ENCODE measurements at places on chromosomes 12 and 14.

GRCh38 chr12:75831402-75831801, 200.2 kb downstream of the PHLDA1 start:
- DNase-seq = no peak

- DNase-seq = no peak
These were observed 7.0 kb downstream of the SERPINA1 start for GRCh38 chr14:94381149-94382030.

DNA sequence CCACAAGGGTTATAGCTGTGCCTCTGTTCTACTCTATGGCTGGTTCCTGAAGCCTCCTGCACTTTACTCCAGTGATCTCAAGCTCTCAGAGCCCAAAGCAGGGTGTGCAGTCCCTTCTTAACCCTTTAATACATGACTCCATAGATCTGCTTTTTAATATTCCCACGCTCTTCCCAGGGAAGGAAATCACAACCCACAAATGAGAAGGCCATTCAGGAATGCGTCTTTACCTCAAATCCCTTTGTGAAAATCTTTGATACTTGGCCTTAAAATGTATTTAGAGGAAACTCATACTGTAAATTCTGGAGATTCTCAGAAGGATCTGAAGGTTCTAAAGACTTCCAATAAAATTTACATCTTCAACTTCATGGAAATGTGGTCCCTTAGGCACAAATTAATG, 17.0 kb downstream of the NID2 start:
- DNase-seq = no peak

- DNase-seq = no peak
These were observed 2.0 kb downstream of the BBS10 start for GRCh38 chr12:76346236-76346635.

- DNase-seq = peak; percentile 73
These were observed 15.4 kb upstream of the SMCO2 start for GRCh38 chr12:27431185-27431584.

DNA sequence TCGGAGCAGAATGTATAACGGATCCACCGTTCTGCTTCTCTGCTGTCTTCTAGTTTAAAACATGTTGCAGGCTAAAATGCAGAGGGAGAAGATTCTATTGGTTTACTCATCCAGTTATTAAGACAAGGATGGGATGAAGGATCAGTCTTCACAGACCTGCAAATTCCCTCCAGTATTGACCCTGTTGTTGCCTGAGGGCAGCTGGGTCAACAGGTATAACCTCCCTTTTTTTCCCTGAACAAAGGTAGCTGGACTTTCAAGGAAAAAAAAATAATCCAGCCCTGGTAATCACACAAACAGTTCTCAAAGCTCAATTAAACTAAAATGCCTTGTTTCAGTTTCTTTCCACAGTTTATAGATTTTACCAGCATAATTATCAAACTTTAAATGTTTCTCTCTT, 480.6 kb downstream of the ZFP36L1 start:
- DNase-seq = no peak

GRCh38 chr12:38540156-38540555, 223.6 kb downstream of the ALG10B start:
- no peak for DNase-seq

DNA sequence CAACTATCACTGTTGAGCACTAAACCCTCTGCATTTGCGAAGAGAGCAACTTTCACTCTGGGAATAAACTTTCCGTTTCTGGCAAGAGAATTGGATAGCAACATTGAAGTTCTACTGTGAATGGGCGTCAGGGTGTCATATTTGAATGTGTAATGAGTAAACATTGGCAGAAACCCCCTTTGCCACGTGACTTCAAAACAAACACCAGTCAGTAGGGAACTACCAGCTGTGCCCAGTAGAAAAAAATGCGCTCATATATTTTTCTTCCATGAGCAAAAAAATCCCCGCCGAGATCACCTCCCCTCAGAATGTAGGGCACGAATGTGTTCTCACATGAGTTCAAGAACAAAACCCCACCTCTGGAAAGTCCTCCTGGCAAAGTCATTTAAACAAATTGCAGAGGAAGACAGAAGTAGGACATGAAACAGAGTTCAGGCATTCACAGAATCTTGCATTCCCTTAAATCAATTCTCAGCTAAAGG, 80.6 kb downstream of the BTG1 start:
- peak; percentile 47 for DNase-seq

- DNase-seq = no peak
These were observed 315.9 kb downstream of the BMP4 start for GRCh38 chr14:53640695-53641094.

GRCh38 chr14:67674139-67674479, 323 bp downstream of the VTI1B start:
- DNase-seq = peak; percentile 60

DNA sequence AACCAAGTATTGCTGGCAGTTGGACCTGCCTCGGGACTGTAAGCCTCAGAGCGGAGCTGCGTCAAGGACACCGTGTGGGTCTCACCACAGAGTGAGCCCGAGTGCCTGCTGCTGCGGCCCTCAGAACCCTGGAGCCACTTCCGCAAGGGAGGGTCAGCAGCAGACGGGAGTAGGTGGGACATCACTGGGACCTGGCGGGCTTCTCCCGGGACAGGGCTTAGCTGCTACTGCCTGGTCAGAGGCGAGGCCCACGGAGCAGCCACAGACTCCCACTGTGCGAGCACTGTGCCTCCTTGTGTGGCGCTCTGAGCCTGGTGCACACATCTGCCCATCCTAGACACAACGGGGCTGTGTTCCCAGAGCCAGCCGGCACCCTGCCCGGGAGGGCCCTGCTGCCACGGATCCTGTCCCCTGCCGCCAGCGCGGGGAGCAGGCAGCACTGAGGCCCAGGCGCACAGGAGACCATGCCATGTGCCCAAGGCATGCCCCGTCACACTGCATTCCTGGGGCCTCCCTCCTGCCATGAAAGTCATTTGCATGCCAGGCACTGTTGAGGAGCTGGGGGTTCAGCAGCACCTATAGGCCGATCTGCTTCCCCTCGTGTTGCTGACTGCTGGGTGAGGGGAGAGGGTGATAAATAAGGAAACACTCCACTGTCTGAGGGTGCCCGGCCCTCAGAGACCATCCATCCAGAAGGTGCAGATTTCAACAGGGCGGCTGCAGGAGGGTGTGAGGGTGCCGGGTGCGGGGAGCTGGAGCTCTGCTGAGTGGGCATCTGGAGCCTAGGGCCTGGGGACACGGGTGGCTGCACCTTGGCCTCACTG, 10.0 kb downstream of the HIP1R start:
- no peak for DNase-seq

DNA sequence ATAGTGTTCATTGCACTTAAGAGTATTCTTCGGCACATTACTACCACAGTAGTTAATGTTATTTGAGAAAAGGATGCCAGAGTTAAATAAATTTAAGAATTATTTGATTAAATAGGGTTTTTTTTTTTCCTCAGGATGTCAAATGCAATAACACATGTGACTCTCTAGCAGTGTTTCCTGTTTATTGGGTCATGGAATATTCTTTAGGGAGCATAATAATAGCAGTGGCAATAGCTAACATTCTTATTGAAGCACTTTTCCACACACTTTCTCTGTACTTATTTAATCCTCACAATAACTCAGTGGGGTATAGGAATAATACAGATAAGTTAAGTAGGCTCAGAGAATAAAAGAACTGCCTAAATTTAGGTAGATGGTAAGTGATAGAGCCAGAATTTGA, 44.3 kb downstream of the SCYL2 start:
- no peak for DNase-seq

GRCh38 chr12:106106892-106107291, 31.9 kb downstream of the NUAK1 start:
- no peak for DNase-seq

GRCh38 chr14:38056270-38056669, 151.4 kb upstream of the SSTR1 start:
- no peak for DNase-seq

- DNase-seq = peak; percentile 4
These were observed 27.7 kb upstream of the CMA1 start for GRCh38 chr14:24535737-24536136.

DNA sequence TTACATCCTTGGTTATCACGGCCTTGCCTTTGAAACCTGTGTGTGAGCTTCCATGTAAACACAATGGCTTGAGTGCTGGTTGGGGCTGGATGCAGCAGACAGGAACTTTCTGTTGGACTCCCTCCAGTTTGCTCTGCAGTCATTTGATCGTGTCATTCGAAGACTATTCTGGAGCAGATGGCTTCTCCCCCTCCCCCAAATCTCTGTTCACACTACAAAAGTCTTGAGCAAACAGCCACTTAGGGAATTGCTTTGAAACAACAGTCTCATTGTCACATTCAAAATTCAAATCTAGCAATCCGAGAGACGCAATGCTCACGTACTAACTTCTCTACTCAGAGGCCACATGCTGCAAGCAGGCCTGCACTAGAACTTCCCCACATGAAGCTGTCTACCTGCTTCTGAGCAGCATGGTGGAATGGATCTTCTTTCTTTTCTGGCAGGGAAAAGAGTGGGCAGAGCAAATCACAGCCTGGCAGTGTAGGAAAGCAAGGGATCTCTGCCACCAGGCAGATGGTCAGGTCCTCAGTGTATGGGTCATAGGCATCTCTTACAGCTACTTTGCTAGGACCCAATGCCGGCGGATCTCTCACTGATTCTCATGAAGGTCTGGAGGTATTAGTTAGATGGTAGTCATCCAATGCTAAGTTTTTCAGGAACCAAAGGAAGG, 214.2 kb downstream of the PPM1H start:
- no peak for DNase-seq

- DNase-seq = no peak
These were observed 222.6 kb downstream of the CEP128 start for GRCh38 chr14:80718940-80719339.

DNA sequence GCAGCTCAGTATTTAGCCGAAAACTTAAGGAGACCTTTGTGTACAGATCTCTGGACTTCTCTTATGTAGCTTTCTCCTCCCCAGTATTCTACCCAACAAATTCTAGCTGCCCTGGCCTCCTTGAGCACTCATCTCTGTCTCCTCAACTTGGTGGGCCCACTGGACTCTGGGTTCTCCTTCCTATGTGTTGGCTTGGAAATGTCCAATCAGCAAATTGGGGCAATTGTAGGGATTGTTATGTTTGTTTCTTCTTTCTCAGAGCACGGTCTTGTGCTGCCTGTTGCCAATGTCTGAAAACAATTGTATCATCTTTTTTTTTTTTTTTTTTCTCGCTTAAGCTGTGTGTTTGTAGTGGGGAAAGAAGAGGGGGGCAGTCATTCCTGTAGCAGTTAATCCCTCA, 30.2 kb downstream of the NTN4 start:
- DNase-seq = no peak

GRCh38 chr14:62006116-62006731, 244.0 kb downstream of the SNAPC1 start:
- DNase-seq = no peak

DNA sequence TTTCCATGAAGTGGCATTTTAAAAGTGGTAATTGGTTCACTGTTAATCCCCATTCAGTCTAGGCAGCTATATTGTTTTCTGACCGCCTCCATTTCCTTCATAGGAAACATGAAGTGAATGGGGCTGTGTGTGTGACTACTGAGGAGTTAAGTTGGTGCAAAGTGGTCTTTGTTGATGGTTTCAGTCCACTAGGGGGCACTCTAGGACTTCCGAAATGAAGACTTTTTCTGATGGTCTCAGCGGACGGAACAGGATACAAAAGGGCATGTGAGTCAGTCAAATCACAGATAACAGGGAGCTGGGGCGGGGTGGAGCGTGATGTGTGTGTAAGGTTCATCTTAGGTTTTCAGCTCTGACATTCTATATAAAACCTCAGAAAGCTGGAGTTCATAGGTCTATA, 240.1 kb upstream of the OR4E1 start:
- DNase-seq = peak; percentile 30

GRCh38 chr12:42332301-42333285, 6.6 kb downstream of the PPHLN1 start:
- peak; percentile 30 for DNase-seq

DNA sequence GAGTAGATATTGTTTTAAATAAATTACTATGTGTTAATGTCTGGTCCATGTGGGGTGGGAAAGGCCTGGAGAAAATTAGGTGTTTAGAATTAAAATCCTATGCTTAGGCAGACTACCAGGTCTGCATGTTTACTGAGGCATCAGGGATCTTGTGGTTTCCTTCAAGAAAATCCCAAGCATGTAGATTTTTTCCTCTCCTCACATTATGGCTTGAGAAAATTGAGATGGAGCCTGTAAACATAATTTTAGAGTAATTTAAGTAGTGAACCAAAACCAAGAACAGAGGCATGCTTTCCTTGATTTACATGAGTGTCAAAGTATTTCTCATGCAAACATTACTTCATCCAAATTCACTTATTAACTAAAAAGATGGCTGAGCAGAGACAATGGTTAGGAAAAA, 823.7 kb downstream of the AACS start:
- no peak for DNase-seq

DNA sequence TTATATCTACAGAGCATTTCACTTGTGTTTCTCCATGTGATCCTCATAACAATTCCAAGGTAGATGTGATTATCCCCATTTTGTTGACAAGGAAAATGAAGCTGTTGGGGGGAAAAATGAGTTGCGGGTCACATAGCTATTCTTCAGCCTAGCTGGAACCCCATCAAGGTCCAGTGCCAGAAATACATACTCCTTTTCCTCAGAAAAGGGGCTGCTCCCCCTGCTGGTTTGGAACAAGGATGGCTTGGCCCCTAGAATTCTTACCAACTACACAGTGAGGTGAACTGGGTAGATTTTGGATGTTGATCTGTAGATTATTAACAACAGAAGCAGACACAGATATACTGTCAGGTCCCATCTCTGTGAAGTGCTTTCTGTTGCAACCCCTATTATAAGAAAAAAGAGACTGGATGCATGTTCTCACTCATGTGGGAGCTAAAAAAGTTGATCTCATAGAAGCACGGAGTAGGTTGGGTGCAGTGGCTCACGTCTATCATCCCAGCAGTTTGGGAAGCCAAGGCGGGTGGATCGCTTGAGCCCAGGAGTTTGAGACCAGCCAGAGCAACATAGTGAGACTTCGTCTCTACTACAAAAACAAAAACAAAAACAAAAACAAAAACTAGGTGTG, 8.9 kb downstream of the IKZF4 start:
- peak; percentile 42 for DNase-seq

DNA sequence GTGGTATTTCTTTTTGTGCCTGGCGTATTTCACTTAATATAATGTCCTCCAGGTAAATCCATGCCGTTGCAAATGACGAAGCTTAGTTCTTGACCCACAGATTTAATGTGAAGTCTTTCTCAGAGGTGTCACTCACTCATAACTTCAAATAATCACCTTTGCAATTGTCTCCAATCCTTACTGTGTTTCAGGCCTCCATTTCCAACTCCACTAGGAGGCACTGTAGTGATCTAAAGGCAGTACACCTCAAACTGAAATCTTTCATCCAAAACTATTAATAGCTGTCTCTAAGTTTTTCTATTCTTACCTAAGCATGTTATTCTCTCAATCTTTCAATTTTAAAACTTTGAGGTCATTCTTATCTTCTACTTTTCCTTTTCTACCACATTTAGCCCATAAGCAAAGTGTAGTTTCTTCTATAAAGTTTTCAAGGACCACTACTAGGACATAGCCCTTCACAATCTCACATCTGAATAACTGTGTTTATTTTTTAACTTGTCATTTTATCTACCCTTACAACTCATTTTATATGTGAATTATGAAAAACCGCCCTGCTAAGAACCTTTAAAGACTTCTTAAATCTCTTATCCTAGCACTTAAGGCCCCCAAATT, 25.5 kb upstream of the FBXO34 start:
- peak; percentile 15 for DNase-seq

- DNase-seq = no peak
These were observed 15.8 kb downstream of the FAM222A start for GRCh38 chr12:109729371-109729781.

Data from T-helper 1 cell (primary cell).